Glomerular endothelial cell (primary cell): ENCODE measurements at places on chromosomes 7 and 10. TPM values are rescaled to one million over a fixed set of nuclear protein-coding genes. Genes with fewer than 3 reads are reported as not detected.

DNA sequence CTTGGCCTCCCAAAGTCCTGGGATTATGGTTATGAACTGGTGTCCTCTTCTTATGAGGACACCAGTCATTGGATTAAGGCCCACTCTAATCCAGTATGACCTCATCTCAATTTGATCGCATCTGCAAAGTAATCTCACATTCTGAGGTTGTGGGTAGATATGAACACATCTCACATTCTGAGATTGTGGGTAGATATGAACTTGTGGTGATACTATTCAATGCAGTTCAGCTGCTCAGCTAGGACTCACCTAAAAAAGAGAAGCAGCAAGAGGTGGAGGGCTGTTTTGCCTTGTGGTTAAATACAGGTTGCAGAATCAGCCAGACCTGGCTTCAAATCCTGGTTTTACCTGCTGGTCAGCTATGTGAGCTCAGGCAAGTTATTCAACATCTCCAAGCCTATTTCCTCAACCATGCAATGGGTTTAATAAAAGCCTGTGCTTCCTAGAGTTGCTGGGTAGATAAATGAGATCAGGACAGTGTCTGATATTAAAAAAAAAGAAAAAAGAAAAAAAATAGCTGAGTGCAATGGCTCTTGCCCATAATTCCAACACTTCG lies 8.5 kb upstream of the BAG3 start:
- DNase-seq = no peak

DNA sequence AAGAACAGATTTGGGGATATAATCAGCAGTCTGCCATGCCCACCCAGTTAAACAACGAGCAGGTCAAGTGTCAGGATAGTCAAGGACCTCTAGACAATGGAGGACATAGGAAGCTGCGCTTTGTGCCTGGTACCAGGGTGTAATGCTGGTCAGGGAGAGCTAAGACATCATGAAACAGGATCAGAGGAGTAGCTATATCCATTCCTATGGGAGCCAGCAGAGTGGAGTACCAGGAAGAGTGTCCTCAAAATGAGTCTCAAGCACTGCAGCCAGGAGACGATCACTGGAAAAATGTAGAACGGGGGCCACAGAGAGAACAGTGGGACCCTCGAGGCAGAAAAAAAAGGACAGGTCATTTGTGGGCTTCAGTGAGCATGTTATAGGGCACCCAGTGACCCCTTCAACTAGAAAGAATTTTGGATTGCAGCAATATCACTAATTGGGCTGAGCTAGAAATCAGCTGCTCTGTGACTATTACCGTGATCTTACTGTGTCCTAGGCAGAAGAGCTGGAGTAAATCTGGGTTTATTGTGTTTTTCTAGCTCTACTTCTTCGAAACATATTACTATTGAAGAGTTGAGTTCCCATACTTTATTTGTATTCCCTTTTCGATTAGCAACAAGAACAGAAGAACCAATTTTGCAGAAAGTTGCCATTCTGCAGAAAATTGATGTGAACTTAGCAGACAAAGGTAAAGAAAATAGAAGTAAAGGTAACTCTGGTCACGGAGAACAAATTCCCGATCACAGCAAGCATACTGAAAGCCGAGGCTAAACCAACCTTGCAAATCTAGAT lies 319.6 kb downstream of the AHR start:
- DNase-seq = no peak

DNA sequence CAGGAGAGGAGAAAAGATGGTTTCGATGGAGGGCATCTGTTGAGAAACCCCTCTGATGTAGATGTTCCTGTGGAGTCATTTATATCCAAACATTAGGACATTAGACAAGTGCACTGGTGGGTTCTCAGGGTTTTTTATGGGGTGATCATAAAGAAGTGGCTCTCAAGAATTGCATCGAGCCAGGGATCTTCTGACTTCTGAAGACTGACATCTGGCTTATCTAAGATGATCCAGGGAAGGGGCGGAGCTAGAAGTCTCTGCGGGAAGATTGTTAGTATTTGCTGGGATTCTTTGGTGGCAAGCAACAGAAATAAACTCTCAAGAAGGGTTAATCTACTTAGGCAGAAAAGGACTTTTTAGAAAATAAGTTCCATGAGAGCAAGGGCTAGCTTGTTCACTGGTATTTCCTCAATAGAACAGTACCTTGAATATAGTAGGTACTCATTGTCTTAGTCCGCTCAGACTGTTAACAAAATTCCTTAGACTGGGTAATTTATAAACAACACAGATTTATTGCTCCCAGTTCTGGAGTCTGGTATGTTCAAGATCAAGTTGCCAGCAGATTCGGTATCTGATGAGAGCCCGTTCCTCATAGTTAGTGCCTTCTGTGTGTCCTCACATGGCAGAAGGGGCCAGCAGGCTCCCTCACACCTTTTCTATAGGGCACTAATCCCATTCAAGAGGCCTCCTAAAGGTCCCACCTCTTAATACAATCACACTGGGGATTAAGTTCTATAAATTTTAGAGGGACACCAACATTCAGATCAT lies 28.5 kb upstream of the SYPL1 start:
- no peak for DNase-seq

- DNase-seq = no peak
Observed at GRCh38 chr10:125472010-125472607, 210.9 kb downstream of the TEX36 start.

GRCh38 chr7:118671149-118671548 lies 446.6 kb downstream of the ANKRD7 start:
- DNase-seq = no peak

Gene TFR2
- total RNA-seq = 0.29 TPM in 1 of 2 replicates, not detected in the other

Gene SKIDA1
- 0.34 and 1.2 TPM in 2 replicates for total RNA-seq

Gene IQUB
- 0.19 and 0.29 TPM in 2 replicates for total RNA-seq
